Activated T-cell treated with anti-CD3 and anti-CD28 coated beads for 1 hour (primary cell): ENCODE measurements at places on chromosomes 3 and 15.

DNA sequence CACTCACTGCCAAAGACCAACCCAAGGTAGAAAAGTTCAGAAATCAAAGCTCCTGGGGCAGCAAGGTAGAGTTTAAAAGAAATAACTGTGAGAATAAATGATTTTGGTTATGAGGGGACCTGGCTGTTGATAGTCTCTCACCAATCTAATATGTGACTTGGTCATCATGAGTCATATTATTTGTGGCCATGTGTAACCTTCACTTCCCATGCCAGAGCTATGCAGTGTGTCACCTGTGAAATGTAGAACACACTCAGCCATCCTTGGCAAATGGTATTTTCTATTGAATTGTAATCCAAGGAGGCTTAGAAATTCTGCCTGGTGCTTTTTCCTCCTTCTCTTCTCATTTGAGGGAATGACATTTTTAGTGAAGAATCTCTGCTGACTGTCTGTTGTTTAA lies 184.2 kb upstream of the STAC start:
- no peak for DNase-seq

DNA sequence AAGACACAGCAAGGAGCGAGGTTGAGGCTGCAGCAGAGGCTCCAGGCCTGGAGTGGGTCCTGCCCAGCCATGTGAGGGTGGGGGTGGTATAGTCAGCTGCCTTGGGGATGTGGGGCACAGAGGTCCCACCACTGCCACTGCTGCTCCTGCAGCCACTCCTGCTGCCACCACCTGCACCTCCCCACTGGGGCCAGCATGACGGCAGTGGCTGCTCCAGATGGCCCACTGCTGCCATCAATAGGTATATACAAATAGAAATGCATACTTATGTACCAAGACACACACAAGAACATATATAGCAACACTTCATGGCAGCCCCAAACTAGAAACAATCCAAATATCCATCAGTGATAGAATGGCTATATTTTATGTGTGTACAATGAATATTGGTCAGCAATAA lies 10.0 kb upstream of the TOP2B start:
- no peak for DNase-seq

- DNase-seq, result no peak
These were observed 429.5 kb downstream of the NAALADL2 start for GRCh38 chr3:175288621-175289020.

DNA sequence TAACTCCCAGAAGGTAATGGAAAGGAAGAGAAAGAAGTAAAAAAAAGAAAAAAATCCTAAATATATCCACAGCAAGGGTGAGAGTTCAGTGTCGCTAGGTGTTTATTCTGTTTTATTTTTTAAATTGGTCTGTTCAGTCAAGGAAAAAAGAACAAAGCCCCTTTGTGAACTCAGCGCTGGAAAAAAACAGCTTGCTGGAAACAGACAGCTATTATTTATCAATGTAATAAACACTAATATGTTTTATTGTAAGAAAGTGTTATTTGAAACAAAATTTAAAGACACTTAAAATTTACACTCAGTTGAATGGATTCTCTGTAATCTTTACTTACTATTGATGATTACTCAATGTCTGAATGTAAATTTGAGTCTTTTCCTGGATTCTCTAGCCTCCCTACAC lies 32.3 kb upstream of the LEKR1 start:
- DNase-seq, result no peak

GRCh38 chr3:159838938-159839337 lies 149.7 kb upstream of the IL12A start:
- DNase-seq, result no peak
